ENCODE measurements at places on chromosomes 2 and 18. TPM values are rescaled to one million over a fixed set of nuclear protein-coding genes. Genes with fewer than 3 reads are reported as not detected.

- no peaks in the 10 kb centered on the region for H3K27me3 ChIP-seq
- no peaks in the 10 kb centered on the region for H3K36me3 ChIP-seq
- no peak for DNase-seq
Measured at GRCh38 chr18:9848170-9848879, 37.4 kb upstream of the TXNDC2 start.

Gene GKN2
- total RNA-seq = not detected

GRCh38 chr2:109213646-109214433 is 84.8 kb downstream of the SH3RF3 start:
- H3K27me3 ChIP-seq = no peaks in the 10 kb centered on the region
- DNase-seq = no peak
- H3K4me1 ChIP-seq = no peaks in the 10 kb centered on the region
- no peaks in the 10 kb centered on the region for H3K36me3 ChIP-seq
- H3K27ac ChIP-seq = no peak overlapping the region

Gene CD302
- 33.2 TPM for total RNA-seq

Measured in kidney (tissue), 22 donors.